ENCODE measurements at places on chromosomes 1 and 21.

- no peak for DNase-seq
Measured at GRCh38 chr1:205569411-205570172, 62.2 kb downstream of the ELK4 start.

GRCh38 chr1:66294707-66295370, 239.1 kb upstream of the SGIP1 start:
- DNase-seq: no peak

- DNase-seq: no peak
Measured at GRCh38 chr1:168640836-168641235, 64.4 kb downstream of the XCL1 start.

GRCh38 chr1:50591598-50591997, 168.4 kb upstream of the DMRTA2 start:
- no peak for DNase-seq

DNA sequence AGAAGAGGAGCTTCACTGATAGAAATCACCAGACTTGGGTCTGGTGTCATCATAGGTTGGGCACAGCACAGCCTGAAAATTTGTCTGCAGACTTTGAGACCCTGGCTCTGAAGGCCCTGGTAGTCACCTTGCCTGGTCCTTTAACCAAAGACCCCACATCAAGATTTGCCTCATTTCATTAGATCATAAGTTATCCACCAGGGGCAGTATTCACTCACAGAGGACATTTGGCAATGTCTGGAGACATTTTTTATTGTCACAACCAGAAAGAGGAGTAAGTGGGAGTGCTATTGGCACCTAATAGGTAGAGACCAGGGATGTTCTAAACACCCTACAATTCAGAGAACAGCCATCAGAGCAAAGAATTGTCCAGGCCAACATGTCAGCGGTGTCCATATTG, 22.1 kb upstream of the PAX7 start:
- no peak for DNase-seq

- no peak for DNase-seq
Measured at GRCh38 chr21:14699433-14700407, 153.6 kb upstream of the SAMSN1 start.

DNA sequence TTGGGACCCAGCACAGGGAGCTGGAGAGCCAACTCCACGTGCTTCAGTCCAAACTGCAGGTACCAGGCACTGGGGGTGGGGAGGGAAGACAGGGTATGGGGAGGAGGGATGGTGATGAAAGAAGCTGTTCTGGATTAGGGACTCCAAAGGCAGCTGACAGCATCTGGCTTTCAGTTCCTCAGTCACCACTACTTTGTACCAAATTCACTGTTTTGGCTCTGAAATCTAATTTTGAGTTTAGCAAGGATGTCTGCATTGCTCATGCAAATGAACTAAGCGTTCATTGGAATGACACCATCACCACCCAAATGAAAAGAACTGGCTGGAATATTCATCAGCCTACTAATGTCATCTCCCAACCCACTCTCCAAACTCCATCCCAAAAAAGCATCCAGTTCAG, 8.7 kb downstream of the C1orf74 start:
- no peak for DNase-seq

DNA sequence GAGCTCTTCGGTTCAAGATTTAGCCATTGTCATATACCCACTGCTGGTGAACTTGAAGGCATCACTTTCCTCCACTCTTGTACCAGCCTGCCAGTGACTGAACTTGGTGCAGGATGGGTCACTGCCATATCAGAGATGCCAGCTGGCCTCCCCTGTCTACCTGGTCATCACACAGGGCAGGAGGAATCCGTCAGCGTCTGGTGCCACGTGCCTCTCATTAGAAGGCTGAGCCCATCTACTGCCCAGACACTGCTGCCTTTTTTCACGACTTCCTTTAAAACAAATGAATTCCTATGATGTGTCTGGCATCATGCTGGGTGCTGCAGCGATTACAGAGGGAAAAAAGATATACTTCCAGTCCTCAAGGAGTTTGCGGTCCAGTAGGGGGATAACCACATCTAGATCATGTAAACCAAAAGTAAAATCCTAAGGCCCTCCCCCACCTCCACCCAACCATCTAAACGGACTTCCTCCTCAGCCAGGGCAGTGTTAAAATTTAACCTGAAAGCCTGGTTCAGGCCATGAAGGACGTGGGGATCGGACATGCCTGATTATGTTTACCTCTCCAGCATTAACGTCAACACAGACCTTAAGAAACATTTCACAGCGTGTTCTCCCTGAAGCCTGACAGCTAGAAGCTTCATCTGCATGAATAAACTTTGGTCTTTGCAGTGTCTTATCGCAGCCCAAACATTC, 29.2 kb upstream of the PDE9A start:
- no peak for DNase-seq

DNA sequence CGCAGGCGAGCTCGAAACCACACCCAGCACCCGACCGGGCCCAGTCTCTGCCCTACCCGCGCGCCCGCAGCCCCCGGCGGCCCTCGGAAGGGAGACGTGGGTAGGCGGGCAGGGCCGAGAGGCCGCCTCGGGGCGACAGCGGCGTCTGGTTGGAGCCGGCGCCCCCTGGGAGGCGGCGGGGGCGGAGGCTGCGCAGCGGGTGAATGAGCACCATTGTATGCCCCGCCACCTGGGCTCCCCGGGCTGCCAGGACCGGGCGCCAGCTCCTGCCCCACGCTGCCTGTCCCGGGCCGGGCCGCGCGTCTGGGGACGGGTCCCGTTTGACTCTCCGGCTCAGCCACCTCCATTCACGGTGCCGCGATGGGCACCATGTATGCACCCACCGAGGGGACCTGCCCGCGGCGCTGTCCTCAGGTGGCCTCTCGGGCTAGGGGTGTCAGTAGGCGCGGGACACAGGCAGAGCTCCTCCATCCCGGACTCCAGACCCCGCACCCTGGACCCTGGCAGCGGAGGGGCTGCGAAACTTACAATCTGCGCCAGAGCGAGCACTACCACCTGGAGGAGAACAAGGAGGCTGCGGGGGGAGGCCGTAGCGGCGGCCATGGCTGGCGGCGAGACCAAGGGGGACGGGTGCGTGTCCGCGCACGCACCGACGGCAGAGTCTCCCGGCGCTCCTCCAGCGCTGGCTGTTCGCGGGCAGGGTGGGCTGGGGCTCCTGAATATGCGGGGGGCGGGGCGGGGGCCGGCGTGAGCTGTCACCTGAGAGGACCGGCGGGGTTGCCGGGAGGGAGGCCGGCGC, at the start of gene COL9A2:
Gene COL9A2 (minus strand): TSS at position 692 of the 799 bp plus-strand sequence. CDS start 89 bp downstream, at position 603.
- no peak for DNase-seq

DNA sequence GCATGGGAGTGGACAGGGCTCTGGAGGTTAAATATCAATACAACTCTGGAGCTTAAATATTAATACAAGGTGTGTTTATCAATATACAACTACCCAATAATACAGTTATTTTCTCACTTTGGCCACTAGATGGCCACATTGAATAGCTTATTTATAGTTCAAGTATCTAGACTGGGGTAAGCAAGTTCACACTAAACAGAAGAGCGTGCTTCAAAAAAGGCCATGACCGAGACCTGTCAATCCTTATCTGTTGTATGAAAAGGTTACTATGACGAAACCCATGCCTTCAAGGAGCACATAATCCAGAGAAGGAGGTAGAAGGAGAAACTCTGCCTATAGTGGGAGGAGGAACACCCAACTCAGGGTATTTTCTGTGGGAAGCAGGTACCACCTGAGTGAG, 29.1 kb downstream of the CHML start:
- no peak for DNase-seq

- DNase-seq: no peak
Measured at GRCh38 chr1:38028105-38028591, 15.6 kb downstream of the UTP11 start.

DNA sequence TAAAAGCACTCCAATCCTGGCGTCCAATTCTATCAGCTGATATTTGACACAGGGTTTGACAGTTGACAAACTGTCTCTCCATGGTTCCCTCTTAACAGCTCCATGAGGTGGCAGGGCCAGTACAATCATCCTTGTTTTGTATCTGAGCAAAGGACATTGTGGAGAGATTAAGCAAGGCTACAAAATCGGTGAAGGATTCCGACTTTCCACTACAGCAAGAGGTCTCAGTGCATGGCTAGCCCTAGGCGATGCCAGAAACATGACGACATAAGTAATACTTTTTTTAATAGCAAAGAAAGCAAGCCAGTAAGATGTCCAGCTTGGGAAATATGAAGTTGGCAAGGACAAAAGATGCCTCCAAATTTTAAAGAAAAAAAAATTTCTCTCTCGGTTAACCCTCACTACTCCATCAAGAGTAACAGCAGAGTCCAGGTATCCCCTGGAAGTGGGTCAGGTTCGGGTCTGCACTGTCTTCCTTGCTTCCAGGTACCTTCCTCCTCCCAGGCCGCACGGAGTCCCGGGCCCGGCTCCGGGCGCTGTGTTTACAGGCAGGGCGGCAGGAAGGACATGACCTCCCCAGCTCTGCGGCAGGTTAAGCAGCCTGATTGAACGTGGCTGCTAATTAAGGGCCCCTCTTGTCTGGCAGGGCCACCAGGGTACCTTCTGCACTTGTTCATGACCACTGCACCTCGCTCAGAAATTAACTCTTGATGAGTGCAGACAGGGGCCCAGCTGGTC, 106.1 kb downstream of the SIM2 start:
- DNase-seq: no peak

All from fibroblast of skin of left biceps (primary cell).